Stimulated activated CD4-positive, alpha-beta T cell treated with anti-CD3 and anti-CD28 coated beads, Interleukin-15, amount 100 ng/mL, for 1 hour (primary cell): ENCODE measurements at places on chromosomes 2 and 18.

DNA sequence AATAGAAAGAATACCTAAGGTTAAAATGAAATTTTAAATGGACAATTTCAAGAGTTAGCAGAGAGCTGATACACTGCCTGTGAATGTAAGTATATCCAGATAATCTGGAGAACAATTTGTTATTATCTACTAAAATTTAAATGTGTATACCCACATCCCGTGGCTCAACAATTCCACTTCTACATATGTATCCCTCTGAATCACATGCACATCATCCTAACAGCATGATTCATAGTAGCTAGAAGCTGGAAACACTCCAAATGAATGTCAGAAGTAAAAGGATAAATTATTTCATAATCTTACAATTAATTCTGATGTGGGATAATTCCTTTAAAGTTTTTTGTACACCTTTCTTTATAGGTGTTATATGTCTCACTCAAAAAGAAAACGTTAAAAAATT lies 87.9 kb downstream of the CNTNAP5 start:
- DNase-seq, result no peak

DNA sequence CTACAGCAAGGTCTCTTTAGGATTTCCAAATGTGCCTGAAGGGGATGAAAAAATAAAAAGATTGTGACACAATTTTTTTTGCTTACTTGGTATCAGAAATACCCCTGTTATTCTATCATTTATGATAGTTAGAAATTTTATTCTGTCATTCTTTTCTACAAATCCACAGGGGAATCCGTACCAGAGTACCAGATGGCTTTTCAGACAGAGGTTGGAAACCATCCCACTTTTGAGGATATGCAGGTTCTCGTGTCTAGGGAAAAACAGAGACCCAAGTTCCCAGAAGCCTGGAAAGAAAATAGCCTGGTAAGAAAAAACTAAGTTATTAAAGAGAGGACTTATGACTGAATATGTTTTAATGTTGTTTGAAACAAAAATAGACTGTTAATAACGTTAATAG lies 92.6 kb upstream of the FAM117B start:
- DNase-seq, result no peak

GRCh38 chr18:36212301-36213171 lies 25.2 kb downstream of the MOCOS start:
- DNase-seq, result no peak

- DNase-seq, result no peak
These were observed 474.8 kb downstream of the METTL4 start for GRCh38 chr18:2096551-2096950.

DNA sequence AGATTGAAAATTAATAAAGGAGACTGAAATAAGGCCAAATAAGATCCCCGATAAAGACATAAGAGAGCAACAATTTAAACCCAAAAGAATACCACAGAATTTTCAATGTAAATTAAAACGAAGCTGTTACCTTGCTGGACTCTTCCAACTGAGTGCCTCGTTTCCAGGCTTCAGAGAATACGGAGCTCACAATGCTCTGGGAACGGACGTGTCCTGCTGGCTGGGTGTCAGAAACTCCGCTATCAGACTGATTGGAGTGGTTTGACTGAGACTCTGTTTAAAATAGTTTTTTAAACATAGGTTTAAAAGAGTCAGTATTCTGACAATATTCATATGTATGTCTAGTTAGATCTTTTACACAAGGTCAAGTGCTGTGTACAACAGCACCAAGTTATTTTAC lies 90.4 kb downstream of the RAPH1 start:
- DNase-seq, result no peak

DNA sequence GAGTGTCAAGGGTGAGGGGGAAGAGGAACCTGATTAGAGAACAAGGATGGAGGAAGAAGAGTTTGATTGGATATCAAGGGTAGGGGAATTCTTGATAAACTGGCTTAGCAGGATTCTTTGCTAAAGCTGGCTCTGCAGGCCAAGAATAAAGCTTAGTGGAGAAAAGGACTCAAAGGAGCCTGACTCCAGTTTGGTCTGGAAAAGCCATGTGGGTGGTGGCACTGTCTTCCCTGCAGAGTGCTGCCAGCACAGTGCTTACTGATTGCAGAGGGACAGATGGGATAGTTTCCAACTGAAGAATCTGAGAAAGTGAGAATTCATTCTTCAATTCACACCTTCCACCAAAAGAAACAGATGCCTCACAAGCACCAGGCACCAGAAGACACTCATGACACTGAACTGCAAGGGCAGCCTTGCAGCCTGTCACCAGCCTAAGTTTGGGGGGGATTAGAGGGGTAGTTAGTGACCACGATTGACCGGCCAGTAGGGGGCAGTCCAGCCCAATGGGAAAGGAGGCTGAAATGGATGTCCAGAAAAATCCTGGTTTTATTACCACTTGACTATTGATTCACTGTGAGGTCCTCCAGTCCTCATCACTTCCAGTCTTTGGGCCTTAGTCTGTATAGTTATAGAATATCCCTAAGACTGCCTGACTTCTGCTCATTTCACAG lies 334.5 kb downstream of the SMAD2 start:
- no peak for DNase-seq

- no peak for DNase-seq
These were observed 432.8 kb downstream of the METTL4 start for GRCh38 chr18:2138552-2138951.

- no peak for DNase-seq
These were observed 2.1 kb downstream of the DHRS9 start for GRCh38 chr2:169071455-169071854.

DNA sequence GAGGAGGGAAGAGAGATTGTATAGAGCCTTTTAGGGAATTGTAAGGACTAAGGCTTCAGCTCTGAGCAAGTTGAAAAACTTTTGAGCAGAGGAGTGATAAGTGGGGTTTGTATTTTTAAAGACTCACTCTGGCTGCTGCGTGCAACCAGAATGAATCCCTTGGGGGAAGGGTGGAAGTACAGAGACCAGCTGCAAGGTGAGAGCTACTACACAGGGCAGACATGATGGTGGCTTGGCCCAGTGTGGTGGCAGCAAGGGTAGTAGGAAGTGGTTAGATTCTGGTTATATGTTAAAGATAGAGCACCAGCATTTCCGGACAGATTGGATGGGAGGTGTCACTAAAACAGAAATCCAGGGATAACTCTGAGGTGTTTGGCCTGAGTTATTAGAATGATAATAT lies 10.1 kb upstream of the SESTD1 start:
- DNase-seq, result no peak

- no peak for DNase-seq
These were observed 3.8 kb upstream of the TBR1 start for GRCh38 chr2:161412346-161412745.

GRCh38 chr2:224922142-224922727 lies 120.0 kb downstream of the DOCK10 start:
- no peak for DNase-seq

DNA sequence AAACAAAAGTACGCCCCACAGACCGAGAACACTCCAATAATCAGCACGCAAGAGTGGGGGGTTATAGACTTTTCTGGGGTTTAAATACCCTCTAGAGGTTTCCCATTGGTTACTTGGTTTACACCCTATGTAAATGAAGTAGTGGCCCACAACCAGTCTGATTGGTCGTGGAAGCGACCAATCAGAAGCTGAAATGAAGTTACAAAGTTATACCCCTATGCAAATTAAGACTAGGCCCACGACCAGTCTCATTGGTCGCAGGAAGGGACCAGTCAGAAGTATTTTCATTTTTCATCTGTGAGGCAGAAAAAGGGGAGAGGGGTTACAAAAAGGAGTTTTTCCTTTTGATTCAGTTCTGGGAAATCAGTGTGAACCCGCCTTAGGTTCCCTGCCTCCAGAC lies 55.3 kb upstream of the YWHAQ start:
- no peak for DNase-seq

DNA sequence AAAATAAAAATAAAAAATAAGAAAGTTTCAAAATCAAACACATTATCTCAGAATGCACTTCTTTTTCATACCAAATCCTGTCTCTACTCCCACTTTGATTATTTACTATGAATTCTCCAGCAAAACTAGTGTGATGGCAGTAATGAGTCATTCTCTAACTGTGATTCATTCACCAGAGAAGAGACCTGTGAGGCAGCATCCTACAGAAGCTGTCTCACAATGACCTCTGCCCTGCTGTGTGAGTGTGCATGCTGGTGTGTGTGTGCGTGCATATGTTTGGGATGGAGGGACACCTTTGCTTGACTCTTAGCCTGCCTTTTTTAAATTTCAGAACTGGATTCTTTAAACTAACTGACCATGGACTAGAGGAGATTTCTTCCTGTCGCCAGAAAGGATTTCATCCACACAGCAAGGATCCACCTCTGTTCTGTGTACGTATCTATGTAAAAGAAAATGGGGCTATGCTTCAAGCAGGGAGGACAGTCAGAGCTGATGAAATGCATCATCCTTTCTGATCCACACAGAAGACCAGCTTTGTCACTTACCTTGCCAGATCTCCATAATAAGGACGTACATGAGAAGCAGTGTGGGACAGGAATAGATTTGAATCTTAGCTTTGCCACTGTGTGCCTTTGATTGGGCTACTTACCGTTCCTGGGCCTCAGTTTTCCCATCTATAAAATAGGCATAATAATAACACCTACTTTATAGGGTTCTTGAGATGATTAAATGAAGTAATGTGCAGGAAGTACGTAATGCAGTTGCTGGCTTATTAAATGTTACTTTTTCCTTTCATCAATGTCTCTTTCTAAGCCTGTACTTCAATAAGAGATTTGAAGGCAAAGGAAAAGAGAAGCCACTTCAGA lies 31.2 kb downstream of the STAMBP start:
- DNase-seq, result no peak

GRCh38 chr2:147632198-147632597 lies 212.6 kb upstream of the ACVR2A start:
- DNase-seq, result no peak
